ENCODE measurements at places on chromosomes 16 and 17.

GRCh38 chr17:64406321-64407200 lies 15.9 kb upstream of the PECAM1 start:
- no peak for DNase-seq

GRCh38 chr16:55500530-55501011 lies 8.3 kb upstream of the LPCAT2 start:
- DNase-seq: no peak

GRCh38 chr16:31010585-31011325 lies at the start of gene STX1B:
STX1B (minus strand) TSS chr16:31010638; CDS start chr16:31010396, 242 bp downstream.
- DNase-seq: no peak

- no peak for DNase-seq
Measured at GRCh38 chr17:2972749-2973148, 90.7 kb downstream of the OR1D5 start.

DNA sequence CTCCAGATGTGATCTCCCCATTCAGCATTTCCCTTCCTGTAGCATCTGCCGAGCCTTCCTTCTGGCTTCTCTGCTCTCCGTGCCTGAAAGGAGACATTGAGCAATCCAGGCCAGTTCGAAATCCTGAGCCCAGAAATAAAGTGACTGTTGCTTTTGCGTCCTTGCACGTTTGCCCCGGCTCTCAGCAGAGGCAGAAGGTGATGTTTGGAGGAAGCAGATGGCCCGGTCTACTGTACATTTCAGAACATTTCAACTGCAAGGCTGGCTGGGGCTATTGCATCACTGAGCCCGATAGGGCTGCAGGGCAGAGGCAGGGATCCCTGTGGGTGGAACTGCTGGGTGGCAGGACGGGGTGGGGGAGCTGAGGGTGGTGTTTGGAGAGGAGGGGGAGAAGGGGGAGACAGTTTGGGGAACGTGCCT lies 29.4 kb downstream of the IRF8 start:
- no peak for DNase-seq

DNA sequence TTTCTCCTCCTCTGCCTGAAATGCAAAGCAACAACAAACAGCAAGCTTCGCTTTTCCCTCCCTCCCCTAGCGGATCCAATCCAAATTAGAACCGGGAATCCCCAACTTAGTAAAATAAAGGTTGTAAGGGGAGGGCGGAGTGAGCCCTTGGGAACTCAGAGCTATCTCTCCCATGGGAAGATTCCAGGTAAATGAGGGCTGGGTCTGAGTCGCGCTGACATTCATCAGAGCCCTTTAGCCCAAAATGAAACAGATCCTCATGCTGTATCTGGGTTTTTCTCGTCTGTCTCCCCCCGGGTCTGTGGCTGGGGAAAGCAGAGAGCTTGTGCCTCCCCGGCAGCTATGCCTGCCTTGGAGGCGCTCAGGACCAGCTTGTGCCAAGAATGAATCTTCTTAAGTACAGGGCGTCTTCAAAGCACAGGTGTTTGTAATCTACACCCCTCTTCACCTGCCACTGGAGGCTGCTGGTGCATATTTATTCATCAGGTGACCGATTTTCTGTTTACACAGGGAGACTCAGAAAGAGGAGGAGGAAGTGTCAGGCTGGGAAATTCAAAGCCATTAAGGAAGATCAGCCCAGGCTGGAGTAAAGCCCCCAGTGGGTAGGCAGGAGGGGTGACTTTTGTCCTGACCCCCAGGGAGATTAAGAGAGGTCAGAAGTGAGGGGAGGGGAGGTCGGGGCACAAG lies 55.0 kb upstream of the GSE1 start:
- DNase-seq: peak; percentile 85

- no peak for DNase-seq
Measured at GRCh38 chr17:49226771-49227435, 3.7 kb downstream of the PHOSPHO1 start.

GRCh38 chr17:17525311-17525710 lies 29.1 kb upstream of the RASD1 start:
- no peak for DNase-seq

GRCh38 chr17:8337802-8338752 lies 1.6 kb upstream of the ODF4 start:
- DNase-seq: no peak

DNA sequence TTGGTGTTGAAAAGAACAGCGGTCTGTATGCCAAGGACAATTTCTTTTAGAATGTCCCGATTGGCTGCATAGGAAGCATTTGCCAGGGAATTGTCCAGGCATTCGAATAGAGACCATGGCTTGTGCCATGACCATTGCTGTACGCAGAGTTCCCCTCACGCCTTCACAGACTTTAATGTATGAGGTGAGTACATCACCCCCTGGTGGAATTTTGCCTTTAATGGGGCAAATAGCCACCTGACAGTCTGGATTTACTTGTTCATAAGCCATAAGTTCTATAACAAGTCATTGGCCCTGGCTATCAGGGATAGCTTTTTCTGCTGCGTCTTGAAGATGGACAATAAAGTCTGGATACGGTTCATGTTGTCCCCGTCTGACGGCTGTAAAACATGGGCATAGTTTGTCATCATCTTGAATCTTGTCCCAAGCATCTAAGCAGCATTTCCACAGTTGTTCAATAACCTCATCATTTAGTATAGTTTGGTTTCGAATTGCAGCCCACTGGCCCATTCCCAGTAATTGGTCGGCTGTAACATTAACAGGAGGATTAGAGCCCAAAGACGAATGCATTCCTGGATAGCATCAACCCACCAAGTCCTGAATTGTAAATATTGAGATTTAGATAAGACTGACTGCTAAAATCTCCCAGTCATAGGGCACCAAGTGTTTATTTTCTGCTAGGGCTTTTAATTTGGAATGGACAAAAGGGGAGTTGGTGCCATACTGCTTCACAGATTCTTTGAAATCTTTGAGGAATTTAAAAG lies 67.7 kb upstream of the ARL4D start:
- no peak for DNase-seq

- no peak for DNase-seq
Measured at GRCh38 chr17:79944251-79944812, 91.3 kb downstream of the TBC1D16 start.

GRCh38 chr16:88316151-88316550 lies 66.6 kb upstream of the ZNF469 start:
- DNase-seq: no peak

- no peak for DNase-seq
Measured at GRCh38 chr16:80174416-80174815, 366.4 kb upstream of the DYNLRB2 start.

GRCh38 chr17:80892019-80892855 lies 99.4 kb upstream of the CHMP6 start:
- DNase-seq: no peak

DNA sequence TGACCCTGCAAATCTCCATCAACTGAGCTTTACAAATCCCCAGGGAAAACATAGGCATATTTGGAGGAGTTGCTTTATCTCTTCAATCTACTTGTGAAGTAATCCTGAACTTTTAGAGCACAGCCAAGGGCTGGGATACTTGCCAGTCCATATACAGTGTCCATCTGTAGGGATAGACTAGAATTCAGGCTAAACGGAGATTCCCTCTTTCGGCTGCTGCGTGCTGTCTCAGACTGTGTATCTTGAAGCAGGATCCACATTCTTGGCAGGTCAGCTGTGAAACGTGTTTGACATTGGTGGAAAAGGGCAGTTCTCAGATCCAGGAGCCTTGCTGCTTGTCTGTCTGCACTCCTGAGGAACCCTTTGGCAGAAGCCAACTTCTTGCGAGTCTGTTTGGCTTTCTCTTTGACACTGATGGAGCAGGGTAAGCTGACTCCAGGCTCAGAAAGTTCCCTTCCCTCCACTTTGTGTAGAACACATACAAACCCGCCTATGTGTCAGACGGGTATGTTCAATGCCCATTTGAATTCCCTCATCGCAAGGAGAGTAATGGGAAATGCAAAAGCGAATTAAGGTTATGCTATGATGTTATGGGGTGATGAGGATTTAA lies 221.8 kb downstream of the MAP2K4 start:
- no peak for DNase-seq

DNA sequence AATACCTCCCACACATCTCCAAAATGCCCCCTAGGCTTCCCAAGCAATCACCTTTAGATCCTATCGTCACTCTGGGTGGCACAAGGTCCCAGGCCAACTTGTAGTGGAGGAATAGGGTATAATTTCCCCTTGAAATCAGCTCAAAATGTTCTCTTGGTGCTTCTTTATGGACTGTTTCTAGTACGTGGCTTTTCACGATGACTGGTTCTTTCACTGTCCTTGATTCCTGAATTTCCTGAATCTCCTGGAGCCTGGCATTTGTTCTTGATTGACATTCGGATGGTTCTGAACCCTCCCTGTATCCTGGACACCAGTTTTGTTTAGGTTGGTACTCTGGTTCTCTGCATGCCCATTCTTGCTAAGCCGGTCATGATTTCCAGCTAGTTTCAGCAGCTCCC lies 6.9 kb upstream of the VPS53 start:
- no peak for DNase-seq

- DNase-seq: peak; percentile 87
Measured at GRCh38 chr17:34167354-34167753, 87.7 kb upstream of the CCL2 start.

GRCh38 chr16:7289299-7289698 lies 43.3 kb upstream of the RBFOX1 start:
- no peak for DNase-seq

- DNase-seq: no peak
Measured at GRCh38 chr17:59607061-59607460, 12.6 kb upstream of the CLTC start.

- no peak for DNase-seq
Measured at GRCh38 chr17:6711081-6711674, 2.0 kb downstream of the SLC13A5 start.

- DNase-seq: no peak
Measured at GRCh38 chr17:27873746-27874145, 19.4 kb downstream of the LYRM9 start.

DNA sequence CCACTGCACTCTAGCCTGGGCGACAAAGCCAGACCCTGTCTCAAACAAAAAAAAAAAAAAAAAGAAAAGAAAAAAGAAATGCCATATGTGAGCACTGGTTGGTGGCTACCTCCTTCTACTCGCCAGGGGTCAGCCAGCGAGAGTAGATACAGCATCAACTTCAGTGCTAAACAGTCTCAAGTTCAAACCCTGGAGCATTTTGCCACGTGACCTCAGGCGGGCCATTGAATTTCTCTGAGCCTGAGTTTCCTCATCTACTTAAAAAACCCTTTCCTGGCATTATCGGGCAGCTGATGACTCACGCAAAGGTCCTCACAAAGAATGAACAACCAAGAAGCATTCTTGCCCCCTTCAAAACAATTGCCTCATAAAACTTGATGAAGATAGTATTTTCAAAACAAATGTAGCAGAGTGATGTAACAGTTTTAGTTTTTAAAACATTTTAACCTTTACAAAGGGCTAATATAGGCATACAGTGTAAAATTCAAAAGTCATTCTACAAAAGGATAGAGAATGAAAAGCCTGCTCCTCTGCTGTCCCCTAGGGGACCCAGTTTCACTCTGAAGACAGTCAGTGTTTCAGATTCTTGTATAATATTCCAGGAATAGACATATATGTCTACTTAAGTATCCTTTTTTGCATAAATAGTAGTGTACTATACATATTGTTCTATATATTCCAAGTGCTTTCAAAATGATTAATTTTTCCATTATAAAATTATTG lies 28.4 kb downstream of the DNAH2 start:
- no peak for DNase-seq

DNA sequence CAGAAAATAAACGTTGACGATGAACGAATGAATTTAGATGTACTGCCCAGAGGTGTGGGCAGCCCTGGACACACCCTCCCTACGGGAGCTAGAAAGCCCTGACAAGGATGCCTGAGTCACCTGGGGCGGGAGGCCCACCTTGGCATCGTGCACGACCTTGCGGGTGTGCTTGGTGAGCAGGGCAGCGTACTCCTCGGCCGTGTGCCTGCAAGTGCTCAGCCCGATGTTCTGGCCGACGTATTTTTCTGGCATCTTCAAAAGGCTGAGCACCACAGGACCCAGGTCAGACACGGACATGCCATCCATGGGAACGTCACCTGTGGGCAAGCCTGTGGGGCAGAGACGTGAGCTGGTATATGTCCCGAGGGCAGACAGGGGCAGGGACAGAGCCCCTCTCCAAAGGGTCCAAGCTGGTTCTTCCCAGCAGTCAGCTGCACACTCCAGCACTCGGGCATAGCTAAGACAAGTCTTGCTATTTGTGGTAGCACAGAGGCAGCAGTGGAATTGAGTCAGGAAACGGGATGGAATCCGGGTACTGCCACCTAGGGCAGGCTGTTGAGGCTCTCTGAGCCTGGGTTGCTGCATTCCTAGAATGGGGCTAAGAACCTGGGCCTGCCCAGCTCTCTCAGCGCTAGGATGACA lies 10.8 kb downstream of the NMRAL1 start:
- no peak for DNase-seq

- no peak for DNase-seq
Measured at GRCh38 chr17:4017377-4017776, 53.1 kb upstream of the ATP2A3 start.

GRCh38 chr16:4962716-4963115 lies 4.6 kb downstream of the SEC14L5 start:
- DNase-seq: no peak

DNA sequence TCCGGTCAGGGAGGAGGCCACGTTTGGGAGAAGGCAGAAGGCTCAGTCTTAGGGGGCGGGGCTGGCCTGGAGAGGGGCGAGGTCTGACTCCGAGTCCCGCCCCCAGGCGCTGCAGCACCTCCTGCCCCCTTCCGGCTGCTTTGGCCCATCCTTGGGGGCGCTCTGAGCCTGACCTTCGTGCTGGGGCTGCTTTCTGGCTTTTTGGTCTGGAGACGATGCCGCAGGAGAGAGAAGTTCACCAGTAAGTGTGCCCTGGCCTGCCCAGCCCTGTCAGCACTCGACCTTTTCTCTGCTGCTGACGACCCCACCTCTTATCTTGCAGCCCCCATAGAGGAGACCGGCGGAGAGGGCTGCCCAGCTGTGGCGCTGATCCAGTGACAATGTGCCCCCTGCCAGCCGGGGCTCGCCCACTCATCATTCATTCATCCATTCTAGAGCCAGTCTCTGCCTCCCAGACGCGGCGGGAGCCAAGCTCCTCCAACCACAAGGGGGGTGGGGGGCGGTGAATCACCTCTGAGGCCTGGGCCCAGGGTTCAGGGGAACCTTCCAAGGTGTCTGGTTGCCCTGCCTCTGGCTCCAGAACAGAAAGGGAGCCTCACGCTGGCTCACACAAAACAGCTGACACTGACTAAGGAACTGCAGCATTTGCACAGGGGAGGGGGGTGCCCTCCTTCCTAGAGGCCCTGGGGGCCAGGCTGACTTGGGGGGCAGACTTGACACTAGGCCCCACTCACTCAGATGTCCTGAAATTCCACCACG lies 1.5 kb downstream of the TNFRSF12A start:
- DNase-seq: peak; percentile 36

GRCh38 chr17:622356-622755 lies 92.3 kb downstream of the VPS53 start:
- peak; percentile 0 for DNase-seq

DNA sequence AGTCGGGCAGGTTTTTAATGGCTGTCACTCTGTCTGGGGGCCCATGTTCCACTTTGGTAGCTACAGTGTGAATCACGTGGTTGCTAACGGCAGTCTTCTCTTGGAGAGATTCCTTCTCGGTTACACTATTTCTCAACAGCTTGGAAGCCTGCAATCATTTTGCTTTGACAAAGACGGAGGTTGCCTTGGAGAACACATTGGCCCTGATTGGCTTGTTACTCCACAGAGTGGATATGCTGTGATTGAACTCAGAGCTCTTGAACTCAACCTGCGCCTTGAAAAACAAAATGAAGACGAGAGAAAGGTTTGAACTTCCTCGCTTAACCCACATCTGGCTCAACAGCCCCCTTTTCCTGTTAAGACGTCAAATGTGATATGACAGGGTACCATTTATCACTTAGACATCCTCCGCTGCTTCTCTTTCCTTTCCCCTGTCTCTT lies 218.9 kb downstream of the MAF start:
- DNase-seq: no peak

All from NCI-H526 treated with DMSO at 0.1 percent for 48 hours (cell line).